ENCODE measurements at places on chromosomes 3 and 15.

DNA sequence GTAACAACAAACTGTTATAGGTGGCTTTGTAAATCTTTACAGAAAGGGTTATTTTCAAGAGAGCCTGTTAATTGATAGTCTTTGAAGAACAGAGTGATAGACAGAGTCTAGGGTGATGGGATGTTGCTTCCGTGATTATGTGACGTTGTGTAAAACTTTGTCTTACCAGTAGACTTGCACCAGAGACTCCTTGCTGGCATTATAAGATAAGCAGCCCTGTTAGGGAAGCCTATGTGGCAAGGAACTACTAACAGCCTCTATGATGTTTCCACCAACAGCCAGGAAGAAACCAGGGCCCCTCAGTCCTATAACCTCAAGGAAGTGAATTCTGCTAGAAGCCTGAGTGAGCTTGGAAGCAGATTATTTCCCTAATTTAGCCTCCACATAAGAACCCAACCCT is 18.9 kb downstream of the STT3B start:
- DNase-seq, result no peak

DNA sequence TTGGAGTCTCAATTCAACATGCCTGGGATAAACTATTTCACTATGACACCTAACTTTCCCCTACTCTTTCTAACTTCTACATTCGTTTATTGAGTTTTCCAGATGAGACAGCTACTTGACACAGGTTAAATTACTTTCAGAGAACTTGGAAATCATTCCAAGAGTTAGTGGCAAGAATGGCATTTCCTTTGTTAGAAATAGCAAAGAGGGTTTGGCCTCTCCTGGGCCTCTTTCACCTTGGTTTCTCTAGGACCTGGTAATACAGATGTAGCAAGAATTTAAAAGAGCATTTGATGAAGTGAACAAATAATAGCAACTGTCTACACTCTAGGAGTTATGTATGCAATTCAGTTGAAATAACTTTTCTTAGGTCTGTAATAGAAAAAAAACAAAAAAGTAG is 748.9 kb downstream of the MECOM start:
- no peak for DNase-seq

DNA sequence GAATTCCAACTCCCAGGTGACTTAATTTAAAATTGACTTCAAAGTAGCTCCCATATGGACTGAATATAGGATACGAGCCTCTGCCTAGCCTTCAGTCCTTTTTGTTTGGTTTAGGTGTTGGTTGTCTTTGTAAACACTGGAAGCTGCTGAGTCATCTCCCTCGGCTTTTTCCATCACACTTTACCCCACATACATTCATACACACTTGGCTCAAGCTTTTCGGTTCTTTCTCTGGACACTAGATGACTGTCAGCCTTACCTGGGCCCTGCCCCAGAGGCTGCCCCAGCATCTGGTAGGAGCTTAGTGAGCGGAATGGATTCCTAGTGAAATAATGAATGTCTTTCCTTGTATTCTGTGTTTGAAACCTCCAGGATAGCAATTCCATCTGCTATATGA is 201.5 kb upstream of the IL12A start:
- DNase-seq, result peak; percentile 55

DNA sequence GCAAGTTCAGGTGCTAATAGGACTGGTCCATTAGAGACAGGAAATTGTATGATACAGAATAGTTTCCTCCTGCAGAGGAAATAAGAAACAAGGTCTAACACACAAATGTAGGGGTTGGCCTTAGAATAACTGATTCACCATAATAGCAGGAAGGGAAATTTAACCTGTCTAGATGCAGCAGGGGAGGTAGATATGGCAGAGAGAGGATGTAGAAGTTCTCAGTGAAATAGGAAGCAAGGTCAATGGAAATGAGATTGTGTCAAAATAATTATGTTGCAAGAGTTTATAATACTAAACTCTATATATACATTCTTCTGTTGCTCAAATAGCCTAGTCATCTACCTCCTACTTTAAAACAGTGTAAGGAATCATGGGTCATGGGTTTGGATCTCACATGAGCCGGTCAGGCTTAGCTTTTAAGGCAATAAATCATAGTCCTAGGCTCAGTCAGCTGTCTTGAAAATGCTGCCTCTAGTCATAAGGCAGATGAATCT is 17.0 kb downstream of the BCL2A1 start:
- DNase-seq, result no peak

GRCh38 chr3:138567403-138567802 is 26.7 kb downstream of the CEP70 start:
- no peak for DNase-seq

DNA sequence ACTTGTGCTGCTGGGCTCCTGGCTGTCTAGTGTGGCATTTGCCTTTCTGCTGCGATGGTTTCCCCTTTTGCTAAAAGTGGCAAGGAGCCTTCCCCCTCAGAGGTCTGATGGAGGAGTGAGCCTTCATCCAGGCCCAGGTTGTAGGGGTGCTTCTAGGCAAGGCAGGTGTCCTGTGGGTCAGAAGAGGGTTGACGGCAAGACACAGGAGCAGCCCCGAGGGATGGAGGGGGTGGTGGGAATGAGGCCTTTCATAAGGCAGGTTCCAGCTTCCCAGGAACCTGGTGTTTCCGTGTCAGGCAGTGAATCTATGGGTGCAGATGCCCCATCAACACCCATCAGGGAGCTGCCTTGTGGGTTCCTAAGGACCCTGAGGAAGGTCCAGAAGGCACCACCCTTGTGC is 63.0 kb upstream of the TAMM41 start:
- DNase-seq, result no peak

DNA sequence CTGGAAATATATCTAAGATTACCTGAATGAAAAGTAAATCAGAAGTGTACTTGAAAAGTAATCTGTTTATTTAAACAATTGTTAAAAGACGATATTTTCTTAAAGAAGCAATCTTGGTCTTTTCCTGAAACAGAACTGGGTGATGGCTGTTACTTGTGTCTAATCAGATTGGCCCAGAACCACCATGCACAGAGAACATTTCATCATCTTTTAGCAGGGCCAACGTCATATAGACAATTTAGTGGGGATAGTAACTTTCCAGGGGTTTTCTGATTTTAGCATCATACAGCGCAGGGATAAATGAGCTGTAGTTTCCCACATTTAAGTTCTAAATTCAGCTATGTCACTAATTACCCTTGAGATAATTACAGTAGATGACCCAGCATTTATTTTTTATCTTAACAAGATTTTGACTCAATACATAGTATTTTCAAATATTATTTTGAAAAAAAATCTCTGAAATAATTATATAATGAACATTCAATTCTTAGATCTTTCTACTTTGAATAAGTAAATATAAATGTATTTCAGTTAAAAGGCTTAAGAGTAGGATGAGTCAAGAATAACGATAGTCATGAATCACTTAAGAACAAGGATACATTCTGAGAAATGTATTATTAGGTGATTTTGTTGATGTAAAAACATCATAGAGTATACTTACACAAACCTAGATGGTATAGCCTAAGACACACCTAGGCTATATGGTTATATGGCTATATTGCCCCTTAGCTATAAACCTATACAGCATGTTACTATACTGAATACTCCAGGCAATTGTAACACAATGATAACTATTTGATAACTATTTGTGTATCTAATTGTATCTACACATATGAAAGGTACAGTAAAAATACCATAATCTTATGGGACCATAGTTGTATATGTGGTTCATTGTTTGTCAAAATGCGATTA is 103.8 kb upstream of the MME start:
- DNase-seq, result no peak

GRCh38 chr3:171099911-171100310 is 73.4 kb upstream of the SLC2A2 start:
- no peak for DNase-seq

DNA sequence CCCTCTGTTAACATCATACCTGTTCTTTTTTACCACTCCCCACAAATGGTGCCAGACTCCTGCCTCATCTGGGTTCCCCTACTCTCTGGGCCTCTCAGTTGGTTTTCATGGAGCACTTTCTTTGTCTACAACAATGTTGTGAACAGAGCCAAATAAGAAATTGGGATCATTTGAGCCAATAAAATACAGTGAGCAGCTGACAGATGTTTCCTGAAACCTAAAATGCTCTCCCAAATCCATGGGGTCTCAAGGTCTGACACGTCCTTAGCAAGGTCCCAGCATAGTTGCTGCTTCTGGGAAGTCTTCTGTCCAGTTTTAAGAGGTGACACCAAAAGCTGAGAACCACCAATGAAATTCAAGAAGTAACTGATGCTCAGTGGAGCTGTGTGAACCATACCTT is 1.7 kb downstream of the NMNAT3 start:
- DNase-seq, result no peak

GRCh38 chr3:24365168-24365567 is 129.5 kb downstream of the THRB start:
- peak; percentile 83 for DNase-seq

GRCh38 chr3:158074591-158074990 is 31.6 kb downstream of the SHOX2 start:
- DNase-seq, result no peak

- no peak for DNase-seq
Observed at GRCh38 chr3:32501783-32502117, 902 bp downstream of the CMTM6 start.

DNA sequence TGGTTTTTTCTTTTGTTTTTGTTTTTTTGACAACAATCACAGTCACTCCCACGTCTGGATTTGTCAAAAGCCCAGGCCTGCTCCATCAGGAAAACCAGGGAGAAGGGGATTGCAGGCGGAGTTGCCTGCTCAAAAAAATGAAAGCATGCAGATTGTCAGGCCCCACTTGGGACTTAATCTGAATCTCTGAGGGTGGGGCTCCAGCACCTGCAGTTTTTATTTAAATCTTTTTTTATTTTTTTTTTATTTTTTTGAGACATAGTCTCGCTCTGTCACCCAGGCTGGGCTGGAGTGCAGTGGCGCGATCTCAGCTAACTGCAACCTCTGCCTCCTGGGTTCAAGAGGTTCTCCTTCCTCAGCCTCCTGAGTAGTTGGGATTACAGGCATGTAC is 140.9 kb downstream of the FOXP1 start:
- DNase-seq, result no peak

- no peak for DNase-seq
Observed at GRCh38 chr3:48432411-48433371, 2.8 kb upstream of the PLXNB1 start.

DNA sequence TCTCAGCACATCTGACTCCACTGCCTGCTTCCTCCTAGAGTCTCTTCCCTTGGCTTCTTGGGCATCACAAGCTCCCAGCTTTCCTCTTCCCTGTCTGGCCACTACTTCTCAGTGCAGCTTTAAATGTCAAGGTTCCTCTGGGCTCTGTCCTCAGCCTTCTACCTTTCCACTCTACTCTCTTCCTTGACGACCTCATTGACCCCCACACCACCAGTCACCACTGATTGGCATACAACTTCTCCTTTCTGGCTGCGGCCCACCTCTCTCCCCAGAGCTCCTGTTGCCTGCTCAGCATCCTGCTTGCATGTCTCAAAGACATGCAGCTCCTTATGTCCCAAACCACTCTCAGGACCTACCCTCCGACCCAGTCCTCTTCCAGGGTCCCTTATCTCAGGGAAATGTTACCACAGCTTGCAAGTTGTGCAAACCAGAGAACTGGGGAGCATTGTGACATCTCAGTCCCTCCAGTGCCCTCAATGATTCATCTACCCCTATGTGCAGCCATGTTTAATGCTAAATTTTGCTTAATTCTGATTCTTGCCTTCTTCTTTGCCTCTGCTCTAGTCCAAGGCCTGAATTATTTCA is 49.9 kb downstream of the TRPM1 start:
- no peak for DNase-seq

GRCh38 chr15:74337607-74338211 is 29.7 kb downstream of the CYP11A1 start:
- no peak for DNase-seq

GRCh38 chr3:46847744-46848143 is 15.5 kb downstream of the MYL3 start:
- no peak for DNase-seq

GRCh38 chr3:128081846-128082245 is 29.6 kb downstream of the SEC61A1 start:
- no peak for DNase-seq

GRCh38 chr15:25230442-25230841 is 208.4 kb downstream of the UBE3A start:
- no peak for DNase-seq

GRCh38 chr3:50562861-50563260 is 4.7 kb downstream of the C3orf18 start:
- DNase-seq, result peak; percentile 65

GRCh38 chr3:189368384-189368783 is 196.6 kb downstream of the TPRG1 start:
- no peak for DNase-seq

- no peak for DNase-seq
Observed at GRCh38 chr3:192805711-192806110, 78.4 kb upstream of the FGF12 start.

- no peak for DNase-seq
Observed at GRCh38 chr3:15637131-15637951, 35.8 kb downstream of the BTD start.

DNA sequence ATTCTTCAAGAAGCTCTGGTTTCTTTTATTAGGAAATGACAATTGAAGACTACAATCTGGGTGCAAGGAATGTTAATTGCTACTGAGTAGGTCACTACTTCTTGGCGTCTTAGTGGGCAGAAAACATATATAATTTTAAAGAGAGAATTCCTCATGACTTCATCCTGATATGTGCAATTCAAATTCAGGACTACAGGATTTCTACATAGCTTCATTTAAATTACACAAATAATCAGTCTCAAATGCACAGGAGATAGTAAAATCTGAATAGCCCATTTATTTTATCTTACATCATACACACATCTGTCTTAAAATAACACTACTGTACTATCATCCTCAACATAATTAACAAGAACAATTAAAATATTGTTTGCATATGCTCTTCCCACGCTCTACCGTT is 52.5 kb upstream of the GPR149 start:
- no peak for DNase-seq

- DNase-seq, result peak; percentile 83
Observed at GRCh38 chr15:63013052-63013808, 29.3 kb upstream of the TPM1 start.

- DNase-seq, result no peak
Observed at GRCh38 chr3:51966486-51966885, 768 bp downstream of the PCBP4 start.

DNA sequence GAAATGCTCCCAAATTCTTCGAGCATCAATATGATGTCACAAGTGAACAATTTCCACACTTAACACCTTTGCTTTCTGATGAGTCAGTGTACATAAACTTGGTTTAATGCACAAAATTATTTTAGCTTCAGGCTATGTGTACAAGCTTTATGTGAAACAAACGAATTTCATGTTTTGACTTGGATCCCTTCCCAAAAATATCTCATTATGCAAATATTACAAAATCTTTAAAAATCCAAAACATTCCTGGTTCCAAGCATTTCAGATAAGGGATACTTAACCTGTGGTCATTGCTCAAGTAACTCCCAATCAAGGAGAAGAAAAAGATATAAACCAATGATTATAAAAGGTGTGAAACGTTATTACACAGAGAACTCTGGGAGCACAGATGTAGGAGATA is 25.2 kb downstream of the RAB5A start:
- no peak for DNase-seq

DNA sequence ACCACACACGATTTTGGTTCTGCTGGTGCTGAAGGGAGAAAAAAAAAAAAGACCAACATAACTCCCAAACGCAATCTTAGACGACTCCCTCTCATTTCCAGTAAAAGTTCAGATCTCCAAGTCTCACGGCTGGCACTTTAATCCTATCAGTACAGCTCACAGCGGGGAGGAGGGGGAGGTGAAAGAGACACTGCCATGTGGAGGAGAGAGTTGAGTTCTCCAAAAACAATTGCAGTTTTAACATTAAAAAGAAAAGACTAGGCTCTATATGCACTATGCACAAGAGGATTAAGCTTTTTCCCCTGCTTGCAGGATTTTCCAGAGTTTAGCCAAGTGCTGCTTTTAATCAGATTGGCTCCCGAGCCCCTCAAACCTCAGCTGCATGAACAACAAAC is 16.8 kb downstream of the BMF start:
- no peak for DNase-seq

GRCh38 chr3:111676211-111677006 is 81.3 kb upstream of the ZBED2 start:
- DNase-seq, result peak; percentile 40

All from stromal cell of bone marrow (primary cell).